ENCODE measurements at places on chromosomes 6 and 20.

DNA sequence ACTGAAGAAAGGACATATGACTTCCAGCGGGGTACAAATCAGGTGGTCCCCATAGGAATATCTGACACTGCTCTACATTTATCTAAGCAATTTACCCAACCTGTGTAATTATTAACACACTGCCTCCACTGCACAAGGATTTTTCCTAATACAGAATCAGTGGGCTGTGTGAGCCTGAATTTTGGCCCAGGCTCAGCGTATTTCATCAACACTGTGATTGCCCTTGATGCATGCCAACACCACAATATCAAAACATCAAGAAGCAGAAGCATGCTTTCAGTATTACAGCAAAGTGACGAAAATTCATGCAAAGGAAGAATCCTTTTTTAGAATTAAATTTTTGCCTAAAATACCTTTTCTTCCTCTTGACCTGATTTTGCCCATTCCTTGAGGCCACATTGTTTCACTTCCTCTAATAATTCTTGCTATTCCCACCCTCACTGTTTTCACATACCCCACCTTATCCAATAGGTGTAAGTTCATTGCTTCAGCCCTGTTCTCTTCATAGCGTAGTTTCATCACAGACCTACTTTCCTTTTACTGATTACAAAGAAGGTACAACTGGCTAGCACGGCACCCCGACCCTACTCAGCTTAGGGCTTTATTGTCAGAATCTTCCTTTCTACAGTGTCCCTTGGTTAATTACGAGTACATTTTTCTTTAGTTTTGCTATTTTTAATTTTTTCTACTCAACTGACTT lies 83.7 kb upstream of the PTCHD4 start:
- no peak for DNase-seq

DNA sequence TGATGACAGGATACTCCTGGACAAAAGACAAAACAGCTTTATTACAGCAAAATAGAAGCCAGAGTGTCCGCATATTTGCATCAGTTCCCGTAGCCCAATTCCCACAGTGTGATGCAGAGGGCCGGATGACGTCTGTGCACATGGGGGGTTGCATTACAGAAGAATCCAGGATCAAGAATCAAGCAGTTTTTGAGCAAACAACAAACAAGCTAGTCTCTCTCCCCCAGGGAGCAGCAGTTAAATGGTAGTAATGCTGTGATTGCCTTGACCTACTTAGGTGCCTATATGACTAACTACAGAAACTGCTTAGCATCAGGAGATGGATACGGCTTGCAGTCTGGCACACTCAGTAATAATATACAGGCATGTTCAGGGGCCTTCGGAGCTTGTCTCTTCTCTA lies 3.2 kb upstream of the SDHAF4 start:
- DNase-seq = no peak

- no peak for DNase-seq
Observed at GRCh38 chr20:50930976-50931305, 296 bp downstream of the ADNP start.

DNA sequence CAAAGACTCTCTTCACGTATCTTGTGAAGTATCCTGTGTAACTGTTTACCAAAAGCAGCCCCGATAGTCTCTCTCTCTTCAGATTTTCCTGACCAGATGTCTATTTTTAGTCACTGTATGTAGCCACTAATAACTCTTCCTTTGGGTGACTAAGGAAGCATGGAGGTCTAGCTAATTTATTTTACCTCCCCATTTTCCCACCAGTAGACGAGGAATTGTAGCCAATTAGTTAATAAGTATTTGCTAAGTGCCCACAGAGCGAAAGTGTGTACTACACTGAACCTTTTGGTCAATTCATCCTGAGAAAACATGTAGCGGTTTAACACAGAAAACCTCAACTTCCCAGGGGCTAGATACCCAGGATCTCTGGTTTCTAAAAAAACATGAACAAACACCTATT lies 180.6 kb downstream of the TBX18 start:
- DNase-seq = no peak

- no peak for DNase-seq
Observed at GRCh38 chr6:139249395-139249794, 42.4 kb downstream of the TXLNB start.

DNA sequence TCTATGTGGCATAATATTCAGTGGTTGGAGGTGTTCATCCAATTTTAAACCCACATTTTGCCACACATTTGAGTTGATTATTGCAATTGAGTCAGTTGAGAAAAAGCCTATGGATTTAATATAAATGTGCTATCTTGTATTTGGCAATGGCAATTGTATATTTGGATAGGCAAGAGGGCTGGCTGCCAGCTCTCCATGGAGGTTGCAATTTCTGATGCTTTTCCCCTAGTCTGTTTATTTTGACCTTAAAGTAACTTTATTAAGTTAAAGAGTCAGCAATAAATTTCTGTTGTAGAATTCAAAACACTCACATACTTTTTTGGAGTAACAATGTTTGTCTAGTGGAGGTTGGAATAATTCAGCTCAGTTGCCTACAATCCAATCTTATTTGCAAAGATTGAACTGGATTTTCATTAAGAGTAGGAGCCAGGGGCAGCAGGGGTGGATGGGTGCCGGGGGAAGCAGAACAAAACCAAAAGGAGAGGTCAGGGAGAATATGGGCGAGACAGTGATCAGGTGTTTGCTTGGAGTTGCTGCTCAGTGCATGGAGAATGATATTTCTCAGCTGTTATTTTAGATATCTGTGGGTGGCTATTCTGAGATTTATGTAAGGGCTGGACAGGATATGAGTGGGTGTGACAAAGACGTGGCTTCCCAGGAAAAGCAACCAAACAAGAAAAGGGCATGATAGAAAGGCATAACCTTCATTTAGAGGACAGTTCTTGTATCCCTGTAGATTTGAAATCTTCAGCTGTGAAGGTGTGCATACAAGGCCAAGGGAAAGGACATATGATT lies 163.0 kb downstream of the HDGFL1 start:
- no peak for DNase-seq

- DNase-seq = no peak
Observed at GRCh38 chr6:167491438-167492099, 166.7 kb downstream of the TTLL2 start.

GRCh38 chr6:166637812-166638572 lies 10.9 kb upstream of the RPS6KA2 start:
- no peak for DNase-seq

GRCh38 chr20:63882257-63883200 lies 12.4 kb upstream of the DNAJC5 start:
- no peak for DNase-seq

Data from NCI-H82 (cell line).